Motor neuron (in vitro differentiated cells): ENCODE measurements at places on chromosomes 13 and 19.

- ATAC-seq = no peak
Measured at GRCh38 chr19:35462476-35462953, 14.5 kb downstream of the FFAR2 start.

DNA sequence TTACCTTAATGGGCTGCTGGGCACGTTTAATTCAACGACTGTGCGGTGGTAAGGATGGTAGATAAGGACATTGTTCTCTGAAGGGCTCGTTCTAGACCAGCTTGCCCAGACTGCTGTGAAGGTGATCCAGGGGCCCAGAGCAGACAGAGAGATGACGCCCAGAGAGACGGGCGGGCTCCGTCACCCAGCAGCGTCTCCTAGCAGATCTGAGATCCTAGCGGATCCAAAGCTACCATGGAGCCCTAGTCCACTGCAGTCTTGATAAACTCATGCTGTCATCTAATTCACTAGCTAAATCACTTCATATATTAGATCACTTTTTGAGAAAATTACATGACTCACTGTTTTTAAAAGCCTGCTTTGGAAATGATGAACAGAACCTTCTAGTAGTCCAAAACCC is 21.5 kb downstream of the COL4A2 start:
- ATAC-seq = no peak

- ATAC-seq = no peak
Measured at GRCh38 chr13:34350671-34351070, 532.7 kb downstream of the RFC3 start.

- ATAC-seq = no peak
Measured at GRCh38 chr13:112456138-112457056, 80.2 kb downstream of the SPACA7 start.

GRCh38 chr19:21109116-21109515 is 27.1 kb downstream of the ZNF714 start:
- ATAC-seq = no peak

GRCh38 chr19:50490411-50490811 is 13.8 kb upstream of the GARIN5A start:
- ATAC-seq = no peak

- ATAC-seq = no peak
Measured at GRCh38 chr13:26718146-26718545, 42.4 kb downstream of the GPR12 start.

- peak; percentile 83 for ATAC-seq
Measured at GRCh38 chr13:28557725-28558520, 63.0 kb upstream of the FLT1 start.

GRCh38 chr19:15321739-15322138 is 10.6 kb downstream of the BRD4 start:
- ATAC-seq = no peak

GRCh38 chr19:19488875-19489690 is 26.3 kb downstream of the TSSK6 start:
- peak; percentile 93 for ATAC-seq

- peak; percentile 43 for ATAC-seq
Measured at GRCh38 chr19:30785458-30786137, 413.4 kb downstream of the ZNF536 start.

DNA sequence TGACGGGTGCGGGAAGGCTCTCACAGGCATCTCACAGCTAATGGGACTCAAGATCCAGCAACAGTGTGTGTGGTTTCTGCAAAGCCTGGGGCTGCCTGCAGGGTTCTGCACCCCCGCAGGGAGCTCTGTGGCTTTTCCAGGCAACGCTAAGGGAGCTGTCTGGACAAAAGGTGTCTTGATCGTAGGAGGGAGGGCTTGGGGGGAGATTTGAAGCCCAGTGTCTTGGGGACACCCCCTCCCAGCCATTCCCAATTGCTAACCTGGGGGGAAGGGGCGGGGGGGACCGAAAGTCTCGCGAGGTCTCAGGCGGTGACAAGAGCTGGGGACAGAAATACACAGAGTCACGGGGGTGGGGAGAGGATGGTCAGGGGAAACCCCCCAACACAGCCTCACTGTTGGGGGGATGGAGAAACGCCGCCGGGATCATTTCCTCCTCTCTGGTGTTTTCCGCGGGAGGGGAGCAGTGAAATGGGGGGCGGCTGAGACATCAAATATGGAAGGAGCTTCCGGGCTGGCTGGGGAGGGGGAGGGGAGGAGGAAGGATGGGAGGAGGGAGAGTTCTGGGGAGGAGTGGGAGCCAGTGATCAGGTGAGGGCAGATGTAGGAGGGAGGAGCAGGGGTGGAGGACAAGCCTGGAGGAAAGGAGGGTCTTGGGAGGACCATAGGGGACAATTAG is 13.3 kb downstream of the KCNC3 start:
- ATAC-seq = peak; percentile 75

- no peak for ATAC-seq
Measured at GRCh38 chr13:53276265-53276664, 247.7 kb downstream of the OLFM4 start.

DNA sequence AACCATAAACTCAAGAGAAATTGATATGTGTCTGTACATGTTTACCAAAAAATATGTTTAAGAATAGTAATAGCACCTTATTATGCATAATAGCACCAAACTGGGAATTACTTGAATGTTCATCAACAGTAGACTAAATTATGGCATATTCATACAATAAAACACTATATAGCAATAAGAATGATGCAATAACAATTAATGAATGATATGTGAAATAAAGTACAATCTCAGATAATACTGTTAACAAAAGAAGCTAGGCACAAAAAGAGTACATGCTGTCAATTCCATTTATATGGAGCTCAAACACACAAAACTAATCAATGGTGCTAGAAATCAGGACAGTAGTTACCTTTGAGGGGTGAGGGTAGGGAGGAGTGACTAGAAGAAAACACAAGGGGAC is 36.3 kb downstream of the ZC3H13 start:
- no peak for ATAC-seq

DNA sequence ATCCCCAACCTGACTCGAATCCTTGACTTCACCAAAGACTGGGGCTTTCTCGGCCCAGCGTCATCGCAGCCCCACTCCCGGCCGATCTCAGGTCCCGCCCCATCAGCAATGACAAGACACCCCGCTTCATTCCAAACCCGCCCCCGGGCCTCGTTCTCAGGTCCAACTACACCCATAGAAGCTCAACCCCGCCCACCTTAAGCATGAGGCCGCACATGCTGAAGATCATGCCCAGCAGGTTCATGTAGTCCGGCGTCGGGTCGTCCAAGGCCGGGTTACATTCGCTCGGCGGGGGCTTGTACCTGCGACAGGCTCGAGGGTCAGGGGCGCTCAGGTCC is 2.3 kb downstream of the WDR83 start:
- ATAC-seq = peak; percentile 1

- ATAC-seq = no peak
Measured at GRCh38 chr13:26563713-26564112, 6.2 kb downstream of the WASF3 start.

DNA sequence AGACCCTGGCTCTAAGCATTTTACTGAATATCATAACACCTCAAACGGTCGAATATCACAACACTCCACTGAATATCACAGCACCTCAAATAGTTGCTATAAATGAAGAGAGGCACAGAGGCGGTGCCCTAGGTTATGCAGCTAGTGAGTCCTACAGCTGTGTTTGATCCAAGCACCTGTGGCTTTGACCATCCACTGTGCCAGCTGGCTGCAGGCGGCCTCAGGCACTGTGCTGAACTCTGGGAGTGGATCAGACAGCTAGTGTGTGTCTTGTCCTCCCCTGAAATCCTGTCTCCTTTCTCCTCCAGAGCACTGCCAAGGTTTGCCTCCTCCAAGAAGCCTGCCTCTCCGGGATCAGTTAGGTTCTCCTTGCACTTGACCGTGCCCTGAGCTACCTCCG is 7.3 kb downstream of the NOSIP start:
- ATAC-seq = no peak
